Activated gamma-delta T cell treated with anti-CD3 and anti-CD28 coated beads, Interleukin-2, amount 50 U/mL, for 16 hours (primary cell): ENCODE measurements at places on chromosomes 12 and 14.

- DNase-seq, result no peak
Measured at GRCh38 chr12:26276709-26277108, 81.3 kb downstream of the SSPN start.

GRCh38 chr12:63045020-63045860 is 105.8 kb downstream of the AVPR1A start:
- DNase-seq, result no peak

- DNase-seq, result no peak
Measured at GRCh38 chr12:65125247-65125646, 4.1 kb upstream of the WIF1 start.

DNA sequence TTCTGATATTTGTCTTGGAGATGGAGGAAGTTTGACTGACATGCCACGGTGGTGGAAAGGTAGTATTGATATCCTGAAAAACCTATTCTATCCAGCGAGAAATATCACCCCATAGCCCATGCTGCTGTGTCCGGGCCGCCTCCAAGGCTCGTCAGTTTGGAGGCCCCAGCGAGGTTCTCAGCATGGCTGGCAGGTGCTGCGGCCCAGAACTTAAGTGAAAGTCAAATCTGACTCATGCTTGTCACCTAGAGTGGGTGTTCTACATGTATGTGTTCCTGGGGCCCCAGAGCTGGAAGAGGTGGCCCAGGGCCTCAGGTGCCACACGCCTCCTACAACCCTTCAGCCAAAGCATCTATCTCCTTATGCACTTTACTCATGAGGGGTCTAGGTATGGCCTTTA is 92.9 kb downstream of the GCH1 start:
- no peak for DNase-seq

GRCh38 chr14:97298331-97298730 is 501.1 kb downstream of the VRK1 start:
- no peak for DNase-seq

DNA sequence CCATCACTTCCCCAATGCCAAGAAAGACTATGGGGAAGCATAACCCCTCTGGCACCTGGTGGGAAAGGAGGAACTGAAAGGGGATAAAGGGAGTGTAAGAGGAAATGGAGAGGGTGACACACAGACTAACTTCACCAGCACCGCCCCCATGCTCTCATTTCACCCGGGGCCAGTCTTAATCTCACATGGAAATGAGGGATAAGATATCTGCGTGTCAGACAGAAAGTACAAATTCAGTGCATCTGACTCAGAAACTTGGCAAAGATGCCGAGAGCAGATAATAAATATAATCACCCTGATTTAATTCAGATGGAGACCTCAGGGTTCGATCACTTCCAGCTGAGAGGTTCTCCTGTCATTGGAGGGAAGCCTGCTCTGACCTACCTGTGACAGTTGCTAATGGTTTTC is 191.6 kb downstream of the DUSP6 start:
- no peak for DNase-seq

DNA sequence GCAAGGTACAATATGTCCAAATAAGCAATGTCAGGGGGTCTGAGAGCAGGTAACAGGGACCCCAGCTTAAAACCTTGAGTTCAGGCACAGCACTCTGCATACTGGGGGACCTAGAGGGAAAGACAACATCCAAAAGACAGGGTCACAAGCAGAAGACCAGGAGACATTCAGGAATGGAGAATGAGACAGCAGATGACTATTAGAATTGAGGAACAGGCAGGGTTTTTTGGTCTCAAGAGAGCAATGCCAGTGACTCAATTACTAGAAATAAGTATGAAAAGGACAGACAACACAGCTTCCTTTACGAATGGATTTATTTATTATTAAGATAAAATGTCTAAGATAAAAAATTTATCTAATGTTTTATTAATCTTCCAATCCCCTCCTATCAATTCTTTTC is 223.0 kb downstream of the PTPRO start:
- DNase-seq, result no peak

GRCh38 chr14:61350427-61351270 is 29.3 kb downstream of the PRKCH start:
- DNase-seq, result no peak

- DNase-seq, result no peak
Measured at GRCh38 chr12:94589591-94590001, 60.8 kb downstream of the TMCC3 start.

GRCh38 chr12:93199831-93200236 is 177.9 kb upstream of the NUDT4 start:
- no peak for DNase-seq

GRCh38 chr14:61128382-61129167 is 147.5 kb downstream of the SLC38A6 start:
- DNase-seq, result no peak
